ENCODE measurements at places on chromosomes 6 and 20. TPM values are rescaled to one million over a fixed set of nuclear protein-coding genes. Genes with fewer than 3 reads are reported as not detected.

Gene TAB2
- 58.8 TPM for total RNA-seq

Gene TPD52L1
- 63.9 TPM for total RNA-seq

- H3K27me3 ChIP-seq = no peaks in the 10 kb centered on the region
- H3K4me1 ChIP-seq = no peaks in the 10 kb centered on the region
- H3K27ac ChIP-seq = no peak overlapping the region
- no peak for DNase-seq
- H3K36me3 ChIP-seq = no peaks in the 10 kb centered on the region
These were observed 33.2 kb upstream of the PNISR start for GRCh38 chr6:99458319-99458718.

GRCh38 chr20:38143646-38144554 is 21.2 kb downstream of the TGM2 start:
- DNase-seq = no peak
- no peaks in the 10 kb centered on the region for H3K36me3 ChIP-seq
- no peak overlapping the region for H3K27ac ChIP-seq
- peaks cover 4% of the 10 kb centered on the region for H3K4me1 ChIP-seq
- H3K4me3 ChIP-seq = no peak overlapping the region
- no peaks in the 10 kb centered on the region for H3K27me3 ChIP-seq

GRCh38 chr6:80287607-80288006 is 181.1 kb downstream of the BCKDHB start:
- no peaks in the 10 kb centered on the region for H3K4me1 ChIP-seq
- no peak overlapping the region for H3K4me3 ChIP-seq
- no peaks in the 10 kb centered on the region for H3K36me3 ChIP-seq
- no peaks in the 10 kb centered on the region for H3K27me3 ChIP-seq
- no peak overlapping the region for H3K27ac ChIP-seq
- DNase-seq = no peak

GRCh38 chr6:164889980-164890379 is 419.4 kb downstream of the C6orf118 start:
- no peaks in the 10 kb centered on the region for H3K27me3 ChIP-seq
- no peaks in the 10 kb centered on the region for H3K4me1 ChIP-seq
- DNase-seq = no peak
- no peaks in the 10 kb centered on the region for H3K36me3 ChIP-seq

- no peaks in the 10 kb centered on the region for H3K36me3 ChIP-seq
- no peak for DNase-seq
- peaks cover 22% of the 10 kb centered on the region for H3K27me3 ChIP-seq
- no peaks in the 10 kb centered on the region for H3K4me1 ChIP-seq
- no peak overlapping the region for H3K4me3 ChIP-seq
- no peak overlapping the region for H3K27ac ChIP-seq
These were observed 29.2 kb upstream of the BTN3A2 start for GRCh38 chr6:26335631-26336323.

Data from prostate gland (tissue), 2 donors.